Left colon (tissue), 2 donors: ENCODE measurements at places on chromosomes 13 and 19.

DNA sequence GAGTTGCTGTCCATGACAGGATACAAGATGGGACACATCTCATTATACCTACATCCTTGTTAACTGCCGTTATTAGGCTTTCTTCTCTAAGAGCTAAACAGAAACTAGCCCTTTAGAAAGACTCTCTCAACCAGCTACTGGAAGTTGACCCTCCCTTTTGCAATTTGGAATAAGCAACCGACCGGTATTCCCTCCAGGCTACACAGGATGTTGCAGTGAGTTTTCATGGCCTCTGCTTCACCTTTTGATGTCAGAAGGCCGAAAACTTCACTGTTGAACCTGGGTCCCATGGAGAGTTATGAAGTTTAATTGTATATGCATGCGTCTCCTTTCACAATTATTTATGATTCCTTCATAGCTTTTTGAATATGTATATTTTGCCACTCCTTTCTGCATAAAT lies 1042.5 kb upstream of the SPRY2 start:
- DNase-seq, result no peak

- DNase-seq, result no peak
Measured at GRCh38 chr19:45484273-45484945, 12.4 kb downstream of the RTN2 start.

DNA sequence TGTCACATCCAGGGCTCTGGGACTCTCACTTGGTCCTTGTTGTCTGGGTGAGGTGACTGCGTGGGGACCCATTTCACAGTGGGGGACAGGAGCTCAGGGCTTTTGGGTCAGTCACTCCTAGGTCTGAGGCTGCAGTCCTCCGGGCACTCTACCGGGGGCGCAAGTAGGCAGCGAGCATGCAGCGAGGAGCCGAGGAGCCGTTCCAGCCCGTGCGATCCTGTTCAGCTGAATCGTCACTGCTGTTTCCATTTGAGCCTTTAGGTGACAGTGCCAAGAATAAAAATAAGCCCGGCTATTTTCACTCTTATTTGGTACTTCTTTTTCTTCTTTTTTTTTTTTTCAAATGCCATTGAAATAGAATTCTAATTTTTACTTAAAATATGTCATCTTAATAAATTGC lies 126.5 kb downstream of the ZNF536 start:
- no peak for DNase-seq

GRCh38 chr13:98691360-98691759 lies 61.1 kb downstream of the SLC15A1 start:
- no peak for DNase-seq

DNA sequence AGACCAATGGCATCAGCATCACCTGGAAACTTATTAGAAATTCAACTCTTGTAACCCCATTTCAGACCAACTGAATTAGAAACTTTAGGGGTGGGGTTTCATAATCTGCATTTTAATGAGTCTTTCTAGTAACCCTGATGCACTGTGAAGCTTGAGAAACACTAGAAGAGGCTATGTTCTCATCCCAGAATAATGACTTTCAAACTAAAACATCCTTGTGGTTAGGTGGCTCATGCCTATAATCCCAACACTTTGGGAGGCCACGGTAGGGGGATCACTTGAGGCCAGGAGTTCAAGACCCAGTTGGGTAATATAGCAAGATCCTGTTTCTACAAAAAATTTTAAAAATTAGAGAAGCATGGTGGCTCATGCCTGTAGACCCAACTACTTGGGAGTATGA lies 402.4 kb downstream of the DLEU7 start:
- DNase-seq, result no peak

GRCh38 chr19:46392837-46393236 lies 20.5 kb downstream of the CCDC8 start:
- DNase-seq, result no peak

GRCh38 chr19:49333811-49334288 lies 1.4 kb upstream of the CD37 start:
- DNase-seq, result no peak

DNA sequence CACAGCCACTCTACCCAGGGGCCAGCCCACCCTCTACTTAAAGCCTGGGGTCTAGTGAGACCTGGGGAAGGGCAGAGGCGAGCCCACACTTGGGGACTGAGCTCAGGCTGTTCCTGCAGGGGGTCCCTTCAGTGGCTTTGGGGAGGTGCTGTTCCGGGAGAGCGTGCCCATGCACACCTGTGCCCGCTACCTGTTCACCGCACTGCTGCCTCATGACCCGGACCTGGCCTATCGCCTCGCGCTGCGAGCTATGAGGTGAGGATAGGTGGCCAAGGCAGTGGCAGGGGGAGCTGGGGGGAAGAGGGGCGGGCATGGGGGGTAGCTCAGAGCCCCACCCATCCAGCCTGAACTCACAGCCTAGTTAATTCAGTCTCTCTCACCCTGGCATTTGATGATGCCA lies 24.0 kb downstream of the ZSWIM4 start:
- no peak for DNase-seq

GRCh38 chr19:18416778-18417249 lies 2.4 kb upstream of the SSBP4 start:
- DNase-seq, result peak; percentile 84

DNA sequence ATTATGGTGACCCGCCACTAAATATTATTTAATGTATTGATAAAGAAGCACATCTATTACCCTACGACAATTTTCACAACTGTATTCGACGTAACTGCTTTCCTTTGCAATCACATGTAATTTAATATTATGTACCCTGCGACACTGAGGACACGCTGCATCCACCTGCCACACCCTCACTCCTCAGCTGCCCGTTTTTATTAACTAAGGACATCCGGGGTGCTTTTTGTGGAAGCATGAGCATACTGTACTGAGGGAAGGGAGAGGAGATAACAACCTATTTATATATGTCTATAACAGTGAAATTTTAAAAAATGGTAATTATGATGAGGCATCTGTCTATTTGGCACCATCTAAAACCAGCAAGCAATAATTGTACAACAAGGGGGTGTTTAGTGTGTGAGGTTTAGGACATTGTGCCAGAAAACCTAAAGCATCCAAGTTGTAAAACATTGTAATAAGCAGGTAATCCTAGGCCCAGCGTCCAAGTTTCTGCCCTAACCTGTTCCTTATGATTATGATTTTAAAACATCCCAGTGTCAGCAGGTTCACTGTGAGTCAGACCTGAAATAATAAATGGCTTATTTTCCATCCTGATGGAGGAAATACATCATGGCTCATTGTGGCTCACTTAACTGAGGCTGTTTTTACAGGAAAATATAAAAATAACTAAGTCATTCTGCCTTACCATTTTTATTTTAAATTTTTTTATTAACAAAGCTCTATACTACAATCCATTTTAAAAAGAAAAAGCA lies 56.3 kb downstream of the FOXO1 start:
- DNase-seq, result peak; percentile 40

GRCh38 chr19:6480848-6481415 lies 655 bp downstream of the DENND1C start:
- no peak for DNase-seq

DNA sequence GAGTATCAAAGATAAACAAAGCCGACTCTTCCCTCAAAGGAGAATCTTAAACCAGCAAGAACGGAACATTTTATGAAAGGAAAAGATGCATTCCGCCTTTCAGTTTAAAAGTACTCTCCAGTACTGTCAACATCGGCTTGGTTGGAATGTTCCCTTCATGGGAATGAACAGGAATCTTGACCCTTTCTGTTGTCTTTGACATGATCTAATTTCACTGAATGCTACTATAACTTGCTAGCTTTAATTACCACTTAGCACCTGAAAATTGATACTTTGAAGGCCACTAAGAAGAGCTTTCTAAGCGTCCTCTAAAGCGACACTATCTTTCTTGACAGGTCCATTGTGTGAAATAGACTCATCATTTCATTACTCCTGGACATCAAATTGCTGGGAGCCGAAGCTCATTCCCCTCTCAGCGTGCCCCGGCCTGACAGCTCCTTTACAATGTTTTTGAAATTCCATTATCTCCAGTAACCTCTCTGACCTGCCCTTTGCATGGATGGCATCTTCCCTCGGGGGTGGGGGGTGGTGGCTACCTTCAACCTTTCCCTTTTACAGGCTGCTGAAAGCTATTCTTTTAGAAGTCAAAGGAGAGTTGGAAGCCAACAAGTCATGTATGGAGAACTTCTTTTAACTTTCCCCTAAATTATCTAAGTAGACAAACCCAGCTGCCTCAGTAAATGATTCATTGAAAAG lies 67.9 kb downstream of the EFNB2 start:
- no peak for DNase-seq

DNA sequence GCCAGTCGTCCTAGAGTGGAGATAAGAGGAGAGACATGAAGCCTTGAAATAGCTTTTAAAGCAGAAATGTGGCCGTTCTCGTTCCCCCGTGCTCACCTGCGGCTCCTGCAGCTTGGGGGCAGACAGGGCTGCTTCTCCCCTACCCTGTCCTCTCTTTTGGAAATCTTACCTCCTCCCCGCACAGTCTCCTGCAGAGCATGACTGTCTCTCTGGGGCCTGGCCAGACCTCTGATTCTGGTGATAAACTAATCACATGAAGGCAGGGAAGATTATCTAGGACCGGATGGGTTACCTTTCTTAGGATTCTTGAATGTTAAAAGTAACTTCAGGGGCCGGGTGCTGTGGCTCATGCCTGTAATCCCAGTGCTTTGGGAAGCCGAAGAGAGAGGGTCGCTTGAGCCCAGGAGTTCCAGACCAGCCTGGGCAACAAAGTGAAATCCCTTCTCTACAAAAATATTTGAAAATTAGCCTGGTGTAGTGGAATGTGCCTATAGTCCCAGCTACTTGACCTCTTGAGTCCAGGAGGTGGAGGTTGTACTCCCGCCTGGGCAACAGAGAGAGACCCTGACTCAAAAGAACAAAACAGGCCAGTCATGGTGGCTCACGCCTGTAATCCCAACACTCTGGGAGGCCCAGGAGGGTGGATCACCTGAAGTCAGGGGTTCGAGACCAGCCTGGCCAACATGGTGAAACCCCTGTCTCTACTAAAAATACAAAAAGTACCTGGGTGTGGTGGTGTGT lies 8.1 kb downstream of the CEBPA start:
- peak; percentile 24 for DNase-seq

GRCh38 chr13:112105892-112106291 lies 38.9 kb downstream of the SOX1 start:
- no peak for DNase-seq

DNA sequence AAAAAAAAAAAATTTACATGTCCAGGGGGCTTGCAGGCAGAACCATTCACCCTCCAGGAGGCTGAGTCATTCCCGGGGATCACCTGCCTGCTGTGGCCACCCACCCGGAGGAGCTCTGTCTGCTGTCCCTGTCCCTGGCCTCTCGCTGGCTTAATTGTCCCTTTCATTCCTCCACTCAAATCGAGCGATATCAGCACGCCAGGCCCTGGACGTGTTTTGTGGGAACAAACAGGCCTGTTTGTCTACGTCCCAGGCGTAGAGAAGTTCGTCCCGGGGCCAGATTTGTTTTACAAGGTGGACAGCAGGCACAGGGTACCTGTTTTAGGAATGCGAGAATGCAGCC lies 21.2 kb downstream of the SULT2B1 start:
- no peak for DNase-seq

GRCh38 chr19:34713262-34713637 lies 20.8 kb upstream of the ZNF181 start:
- DNase-seq, result no peak

GRCh38 chr19:34370983-34371382 lies 6.0 kb downstream of the GPI start:
- DNase-seq, result no peak

GRCh38 chr13:75482070-75482819 lies at the start of gene TBC1D4:
TBC1D4 (minus strand) TSS chr13:75482169; CDS start chr13:75481767, 402 bp downstream.
- peak; percentile 89 for DNase-seq

DNA sequence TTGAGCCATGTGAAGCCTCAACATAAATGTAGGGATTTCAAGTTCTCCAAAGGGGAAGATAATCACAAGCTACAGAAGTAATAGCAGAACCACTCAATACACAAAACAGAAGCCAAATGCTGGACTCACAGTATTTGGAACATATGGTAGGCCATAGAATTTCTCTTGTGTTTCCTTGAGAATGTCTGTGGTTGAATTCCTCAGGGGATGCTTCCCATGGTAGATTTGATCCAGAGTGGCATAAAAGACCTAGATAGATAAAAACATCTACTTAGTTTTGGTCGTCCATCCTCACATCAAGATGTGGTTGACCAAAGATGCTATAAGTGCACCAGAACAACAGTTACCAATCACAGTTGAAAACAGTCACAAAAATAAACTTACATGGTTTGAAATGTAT lies 83.4 kb downstream of the MIPEP start:
- no peak for DNase-seq

GRCh38 chr13:56299650-56300049 lies 841.1 kb upstream of the PRR20A start:
- no peak for DNase-seq

DNA sequence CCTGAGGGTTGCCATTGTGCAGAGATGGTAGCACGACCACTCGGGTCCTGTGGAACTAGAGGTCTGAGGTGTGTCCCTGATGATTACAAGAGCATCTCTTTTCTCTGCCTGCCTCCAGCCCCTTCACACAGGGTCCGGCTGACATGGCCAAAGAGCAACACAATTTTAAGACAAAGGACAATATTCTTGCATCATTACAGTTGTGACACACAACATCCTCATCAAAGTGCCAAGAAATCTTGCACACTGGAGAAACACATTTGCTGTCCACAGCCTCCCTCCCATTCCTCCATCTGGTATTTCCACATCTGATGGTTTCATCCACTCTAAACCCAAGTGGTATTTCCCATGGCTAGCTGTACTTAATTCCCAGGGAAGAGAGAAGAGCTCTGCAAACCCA lies 12.8 kb downstream of the COL4A1 start:
- no peak for DNase-seq

DNA sequence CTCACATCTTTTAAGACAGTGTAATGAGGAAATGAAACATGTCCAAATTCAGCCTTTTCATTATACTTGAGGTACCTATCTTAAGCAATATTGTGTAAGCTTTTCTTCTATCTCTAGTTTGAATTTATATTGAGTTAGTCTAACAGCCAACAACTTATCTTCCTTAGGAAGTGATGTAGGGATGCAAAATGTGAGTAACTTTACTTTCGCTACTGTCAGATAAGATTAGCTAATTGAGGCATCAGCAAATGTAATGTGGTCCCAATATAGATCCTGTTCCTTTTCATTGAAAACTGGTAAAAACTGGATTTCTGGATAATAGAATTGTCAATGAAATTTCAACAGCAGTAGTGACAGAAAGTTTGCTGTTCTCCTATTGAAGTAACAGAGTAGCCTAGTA lies 902.2 kb downstream of the GPC5 start:
- no peak for DNase-seq

DNA sequence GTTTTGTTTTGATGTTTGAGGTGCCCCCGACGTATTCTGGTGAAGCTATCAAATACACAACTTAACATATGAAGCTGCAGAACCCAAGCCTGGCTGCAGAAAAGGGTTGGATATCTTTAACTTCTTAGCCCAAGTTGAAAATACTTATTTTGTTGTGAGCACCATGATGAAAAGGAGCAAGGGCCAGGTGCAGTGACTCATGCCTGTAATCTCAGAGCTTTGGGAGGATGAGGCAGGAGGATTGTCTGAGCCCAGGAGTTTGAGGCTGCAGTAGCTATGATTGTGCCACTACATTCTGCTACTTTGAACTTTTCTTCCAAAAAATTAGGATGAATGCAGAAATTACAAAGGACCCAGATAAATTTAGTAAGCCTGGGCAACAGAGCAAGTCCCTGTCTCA lies 44.1 kb upstream of the UBE2L5 start:
- no peak for DNase-seq

GRCh38 chr19:18280247-18281081 lies 958 bp downstream of the JUND start:
- DNase-seq, result peak; percentile 84
